ENCODE measurements at places on chromosomes 2 and 18.

DNA sequence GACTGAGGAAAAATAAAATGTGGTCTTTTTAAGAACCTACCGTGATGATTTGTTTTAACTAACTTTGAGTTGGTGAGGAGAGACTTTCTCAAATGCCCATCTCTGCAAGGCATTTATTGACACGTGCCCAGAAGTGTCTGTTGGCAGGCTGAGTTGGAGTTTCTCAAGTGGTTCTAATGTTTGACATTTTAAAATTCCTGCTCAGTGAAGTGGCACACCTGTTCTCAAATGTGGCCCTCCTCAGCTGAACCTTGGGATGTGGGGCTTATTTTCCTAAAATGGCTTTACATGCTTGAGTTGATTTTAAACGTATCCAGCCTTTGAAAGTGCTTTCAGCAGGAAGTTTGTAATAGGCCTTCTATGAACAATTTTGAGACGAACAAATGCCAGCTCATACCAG, 876 bp upstream of the CAVIN2 start:
- no peak for DNase-seq

DNA sequence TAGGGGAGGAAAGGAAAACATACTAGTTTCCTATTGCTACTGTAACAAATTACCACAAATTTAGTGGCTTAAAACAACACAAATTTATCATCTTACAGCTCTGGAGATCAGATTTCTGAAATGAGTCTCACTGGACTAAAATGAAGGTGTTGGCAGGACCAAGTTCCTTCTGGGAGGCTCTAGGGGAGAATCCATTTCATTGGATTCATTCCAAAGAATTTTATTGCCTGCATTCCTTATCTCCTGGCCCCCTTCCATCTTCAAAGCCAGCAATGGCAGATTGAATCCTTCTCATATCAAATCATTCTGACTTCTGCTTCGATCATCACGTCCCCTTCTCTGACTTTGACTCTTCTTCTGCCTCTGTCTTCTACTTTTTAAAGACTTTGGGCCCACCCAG, 250.9 kb downstream of the IRS1 start:
- no peak for DNase-seq

DNA sequence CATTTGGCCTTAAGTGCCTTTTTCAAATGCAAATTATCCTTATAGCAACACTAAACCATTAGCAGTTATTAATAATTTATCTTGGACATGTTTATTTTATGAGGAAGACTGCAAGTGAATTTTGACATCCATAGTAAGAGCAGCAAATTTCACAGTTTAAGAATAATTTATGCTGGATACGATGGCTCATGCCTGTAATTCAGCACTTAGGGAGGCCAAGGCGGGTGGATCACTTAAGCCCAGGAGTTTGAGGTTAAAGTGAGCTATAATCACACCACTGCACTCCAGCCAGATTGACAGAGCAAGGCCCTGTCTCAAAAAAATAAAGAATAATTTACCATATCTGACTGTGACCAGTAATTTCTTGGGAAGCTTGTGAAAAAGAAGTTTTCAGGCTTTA, 286.2 kb downstream of the TMX3 start:
- DNase-seq: no peak

DNA sequence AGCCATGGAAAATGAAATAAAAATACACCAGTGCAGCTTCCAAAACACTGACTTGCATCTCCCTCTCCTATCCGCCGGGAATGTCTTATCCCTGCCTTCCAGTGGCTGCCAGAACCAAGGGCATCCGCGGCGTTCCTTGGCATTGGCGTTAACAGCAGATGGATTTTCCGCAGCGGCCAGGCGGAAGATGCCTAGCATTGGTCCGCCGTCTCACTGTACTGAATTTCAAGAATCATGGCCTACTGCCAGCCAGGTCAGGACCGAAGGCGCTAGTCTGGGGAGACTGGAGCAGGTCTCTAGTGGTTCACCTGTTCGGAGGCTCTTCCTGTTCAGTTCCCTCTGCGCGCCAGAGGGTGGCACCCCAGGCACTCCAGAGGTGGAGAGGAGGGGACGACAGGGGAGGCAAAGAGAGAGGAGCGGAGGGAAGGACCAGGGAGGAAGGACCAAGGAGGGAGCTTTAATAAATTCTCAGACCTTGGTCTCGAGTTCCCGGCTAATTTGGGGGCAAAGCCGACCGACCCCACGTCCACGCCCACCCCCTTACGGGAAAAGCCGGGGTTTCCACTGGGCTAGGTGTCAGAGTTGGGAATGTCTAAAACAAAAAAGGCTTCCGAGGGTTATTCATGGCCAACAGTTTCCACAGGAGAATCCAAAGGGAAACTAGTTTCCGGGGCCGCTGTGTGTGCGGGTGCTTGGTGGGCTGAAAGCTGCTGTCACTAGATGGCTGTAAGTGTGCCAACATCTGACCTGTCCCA, 3.7 kb upstream of the BCL2L11 start:
- DNase-seq: no peak

GRCh38 chr2:173572848-173573247, 218.2 kb downstream of the CDCA7 start:
- no peak for DNase-seq

GRCh38 chr2:180015951-180016709, 9.0 kb upstream of the CWC22 start:
- DNase-seq: peak; percentile 75

GRCh38 chr2:190791347-190791975, 89.2 kb upstream of the GLS start:
- no peak for DNase-seq

- DNase-seq: no peak
Measured at GRCh38 chr2:3754280-3754679, 50.9 kb downstream of the DCDC2C start.

GRCh38 chr2:5474716-5475115, 217.5 kb upstream of the SOX11 start:
- DNase-seq: no peak

- DNase-seq: peak; percentile 8
Measured at GRCh38 chr2:144650907-144651306, 131.0 kb upstream of the ZEB2 start.

Measured in AG09319 (cell line).